D721Med (cell line): ENCODE measurements at places on chromosomes 11 and 22.

DNA sequence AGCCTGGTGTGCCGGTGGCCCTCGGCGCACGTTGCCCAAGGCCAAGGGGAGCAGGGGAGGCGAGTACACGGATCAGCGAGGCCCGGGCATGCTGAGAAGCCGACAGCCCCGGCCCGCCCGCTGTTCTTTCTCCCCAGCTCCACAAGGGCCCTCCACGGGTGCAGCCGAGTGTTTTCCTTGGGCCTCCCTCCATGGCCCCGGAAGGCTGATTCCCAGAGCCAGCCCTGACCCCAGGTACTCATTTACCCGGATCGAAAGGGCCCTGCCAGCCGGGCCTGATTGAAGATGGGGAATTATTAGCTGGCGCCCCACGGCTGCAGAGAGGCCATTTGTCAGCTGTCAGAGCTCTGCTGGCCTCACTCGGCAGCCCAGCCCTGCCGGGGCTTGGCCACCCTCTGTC, 53.1 kb downstream of the WNT7B start:
- no peak for DNase-seq

DNA sequence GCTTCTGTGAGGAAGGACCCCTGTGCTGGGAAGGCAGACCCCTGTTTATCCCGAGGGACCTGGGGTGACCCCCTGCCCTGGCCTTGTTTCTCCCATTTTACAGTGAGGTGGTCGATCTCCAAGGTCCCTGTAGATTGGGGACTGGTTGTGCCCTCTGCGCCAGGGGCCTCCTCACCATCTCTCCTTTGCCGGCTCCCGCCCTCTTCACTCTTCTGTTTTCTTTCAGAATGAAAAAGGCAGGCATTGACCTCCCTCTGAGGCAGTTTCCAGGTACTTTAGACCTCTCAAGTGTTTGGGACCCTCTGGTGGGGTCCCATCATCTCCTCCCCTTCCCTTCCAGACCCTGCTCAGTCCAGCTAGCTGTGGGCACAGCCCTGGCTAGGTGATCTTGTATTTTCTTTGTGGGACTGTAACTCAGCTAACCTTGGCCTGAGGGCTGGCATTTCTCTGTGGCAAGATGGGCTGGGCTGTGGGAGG, 1.5 kb downstream of the SERPINH1 start:
- no peak for DNase-seq

DNA sequence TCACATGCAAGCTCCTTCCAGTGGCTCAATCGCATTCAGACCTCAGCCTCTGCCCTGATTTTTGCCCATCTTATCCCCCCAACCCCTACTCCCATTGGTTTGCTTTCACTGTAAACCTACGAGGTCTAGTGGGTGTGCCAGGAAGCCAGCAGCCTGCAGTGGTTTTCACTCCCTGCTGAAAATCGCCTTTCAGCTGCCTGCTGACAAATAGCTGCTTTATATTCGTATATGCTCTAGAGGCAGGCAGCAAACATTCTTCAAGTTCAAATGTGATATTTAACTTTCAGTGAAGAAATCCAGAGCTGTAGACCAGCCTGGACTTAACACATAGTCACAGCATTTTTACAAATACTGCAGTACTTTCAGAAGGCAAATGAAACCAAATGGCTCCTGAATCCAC, 92.8 kb upstream of the APOA1 start:
- no peak for DNase-seq

DNA sequence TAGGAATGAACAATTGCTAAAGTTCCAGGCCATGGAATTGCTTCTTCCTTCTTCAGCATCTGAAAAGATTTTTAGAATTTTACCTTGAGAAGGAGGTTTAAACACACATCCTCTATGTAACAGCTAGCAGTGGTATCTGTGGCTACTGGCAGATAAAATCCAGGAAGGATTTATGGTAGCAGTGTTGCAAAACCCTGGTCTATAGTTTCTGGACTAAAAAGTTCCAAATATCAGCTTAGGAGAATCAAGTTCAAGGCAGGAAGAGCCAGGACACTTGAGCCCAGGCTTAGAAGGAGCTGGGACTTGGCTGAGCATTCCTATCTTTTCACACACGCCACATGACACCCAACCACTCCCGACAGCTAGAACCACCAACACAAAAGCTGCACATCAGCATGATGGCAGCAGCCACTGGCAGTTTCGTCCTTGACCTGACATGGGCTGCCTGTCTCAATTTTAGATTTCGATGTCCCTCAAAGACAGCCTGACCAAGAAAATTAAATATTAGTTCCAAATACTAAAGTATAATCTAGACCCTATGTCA, 14.1 kb downstream of the LARGE2 start:
- DNase-seq = no peak

- DNase-seq = no peak
Observed at GRCh38 chr22:31870890-31871289, 73.4 kb upstream of the YWHAH start.

GRCh38 chr22:43592476-43592875, 180.7 kb downstream of the MPPED1 start:
- DNase-seq = no peak

- no peak for DNase-seq
Observed at GRCh38 chr11:61616434-61616833, 35.6 kb upstream of the SYT7 start.

- DNase-seq = no peak
Observed at GRCh38 chr11:47137476-47137875, 39.2 kb downstream of the ARFGAP2 start.

DNA sequence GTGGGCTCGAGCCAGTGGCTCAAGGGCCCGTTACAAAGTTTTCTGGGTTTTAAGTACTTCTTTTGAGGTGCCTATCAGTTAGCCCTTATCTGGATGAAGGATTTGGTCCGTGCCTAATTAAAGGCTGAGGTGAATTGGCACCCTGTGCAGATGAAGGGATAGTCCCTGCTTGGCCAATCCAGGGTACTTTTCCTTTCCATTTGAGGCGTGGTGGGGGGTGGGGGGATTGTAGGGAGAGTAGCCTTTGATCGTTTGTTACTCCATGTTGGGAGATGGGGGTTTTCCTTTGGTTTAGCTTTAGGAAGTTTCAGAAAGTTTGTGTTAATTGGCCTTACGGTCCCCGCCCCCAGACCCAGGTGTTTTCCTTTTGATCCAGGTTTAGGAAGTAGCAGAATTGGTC, 170.8 kb downstream of the DDX10 start:
- no peak for DNase-seq

GRCh38 chr11:115500547-115501501, 3.4 kb downstream of the CADM1 start:
- no peak for DNase-seq

DNA sequence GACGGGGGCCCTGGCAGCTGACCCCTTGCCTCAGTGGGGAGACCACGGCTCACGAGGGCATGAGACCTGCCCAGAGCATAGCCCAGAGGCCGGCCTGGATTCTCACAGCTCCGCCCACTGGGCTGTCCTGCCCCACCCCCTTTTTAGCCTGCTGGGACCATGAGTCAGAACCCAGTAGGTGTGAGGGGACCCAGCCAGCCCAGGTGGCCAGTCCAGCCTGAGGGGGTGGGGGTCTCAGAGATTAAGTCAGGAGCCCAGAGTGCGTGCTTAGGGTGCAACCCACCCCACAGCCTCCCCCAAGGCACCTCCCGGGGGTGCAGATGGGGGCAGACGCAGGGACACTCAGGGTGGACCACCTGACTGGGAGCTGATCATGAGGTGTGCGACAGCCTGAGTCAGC, 40.1 kb upstream of the PPARA start:
- no peak for DNase-seq

- no peak for DNase-seq
Observed at GRCh38 chr11:61815790-61816735, 740 bp downstream of the FADS1 start.

DNA sequence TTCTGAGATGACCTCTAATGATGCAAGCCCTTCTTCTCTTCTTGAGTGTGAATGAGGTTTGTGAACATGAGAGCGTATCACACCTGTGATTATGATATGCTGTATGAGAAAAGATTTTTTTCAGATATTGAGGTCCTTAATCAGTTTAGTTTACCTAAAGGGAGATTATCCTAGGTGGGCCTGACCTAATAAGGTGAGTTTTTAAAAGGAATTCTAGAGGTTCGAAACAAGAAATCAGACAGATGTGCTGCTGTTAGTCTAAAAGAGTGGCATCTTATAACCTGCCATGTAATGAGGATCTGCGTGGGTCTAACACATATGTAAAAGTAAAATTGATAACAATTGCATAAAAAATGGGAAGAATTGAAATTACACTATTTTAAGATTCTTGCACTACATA, 33.8 kb downstream of the MSANTD4 start:
- no peak for DNase-seq

DNA sequence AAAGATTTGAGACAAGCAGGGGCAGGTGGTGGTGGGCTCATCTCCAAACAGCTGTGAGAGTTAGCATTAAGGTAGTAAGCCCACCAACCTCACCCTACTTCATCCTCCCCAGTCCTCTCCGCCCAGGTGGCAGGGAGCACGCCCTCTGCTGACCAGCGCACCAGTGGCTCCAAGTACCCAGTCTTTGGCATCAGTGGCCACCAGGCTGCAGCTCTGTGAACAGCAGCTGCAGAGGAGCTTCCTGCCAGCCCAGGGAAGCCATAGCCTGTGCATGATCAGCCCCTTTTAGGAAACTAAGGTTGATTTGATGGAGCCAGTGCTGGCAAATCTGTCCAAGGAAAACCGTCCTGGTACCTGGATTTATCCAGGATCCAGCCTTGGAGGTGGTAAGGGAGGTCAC, 21.7 kb downstream of the CAVIN3 start:
- DNase-seq = no peak

- no peak for DNase-seq
Observed at GRCh38 chr11:33585586-33586209, 114.9 kb downstream of the C11orf91 start.

GRCh38 chr11:103372906-103373305, 263.7 kb downstream of the DYNC2H1 start:
- DNase-seq = no peak

DNA sequence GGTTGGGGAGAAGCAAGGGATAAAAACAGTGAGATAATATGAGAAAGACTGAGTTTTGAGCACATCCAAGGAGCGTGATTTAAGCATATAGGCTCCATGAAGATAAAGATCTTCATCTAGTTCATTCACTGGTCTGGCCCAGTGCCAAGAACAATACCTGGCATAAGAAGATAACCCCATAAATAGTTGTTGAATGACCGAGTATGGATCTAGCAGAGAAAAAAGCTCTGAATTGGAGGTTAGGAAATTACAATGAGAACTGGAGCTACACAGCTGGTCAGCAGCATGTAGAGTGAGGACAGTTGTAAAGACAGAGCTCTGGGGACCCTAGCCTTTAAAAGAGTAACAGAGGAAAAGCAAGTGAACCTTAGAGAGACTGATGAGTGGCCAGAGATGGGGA, 33.0 kb upstream of the PAK1 start:
- DNase-seq = no peak

- DNase-seq = no peak
Observed at GRCh38 chr11:130527636-130528297, 79.3 kb downstream of the ADAMTS15 start.

- DNase-seq = no peak
Observed at GRCh38 chr11:71996946-71997345, 1.8 kb upstream of the IL18BP start.

DNA sequence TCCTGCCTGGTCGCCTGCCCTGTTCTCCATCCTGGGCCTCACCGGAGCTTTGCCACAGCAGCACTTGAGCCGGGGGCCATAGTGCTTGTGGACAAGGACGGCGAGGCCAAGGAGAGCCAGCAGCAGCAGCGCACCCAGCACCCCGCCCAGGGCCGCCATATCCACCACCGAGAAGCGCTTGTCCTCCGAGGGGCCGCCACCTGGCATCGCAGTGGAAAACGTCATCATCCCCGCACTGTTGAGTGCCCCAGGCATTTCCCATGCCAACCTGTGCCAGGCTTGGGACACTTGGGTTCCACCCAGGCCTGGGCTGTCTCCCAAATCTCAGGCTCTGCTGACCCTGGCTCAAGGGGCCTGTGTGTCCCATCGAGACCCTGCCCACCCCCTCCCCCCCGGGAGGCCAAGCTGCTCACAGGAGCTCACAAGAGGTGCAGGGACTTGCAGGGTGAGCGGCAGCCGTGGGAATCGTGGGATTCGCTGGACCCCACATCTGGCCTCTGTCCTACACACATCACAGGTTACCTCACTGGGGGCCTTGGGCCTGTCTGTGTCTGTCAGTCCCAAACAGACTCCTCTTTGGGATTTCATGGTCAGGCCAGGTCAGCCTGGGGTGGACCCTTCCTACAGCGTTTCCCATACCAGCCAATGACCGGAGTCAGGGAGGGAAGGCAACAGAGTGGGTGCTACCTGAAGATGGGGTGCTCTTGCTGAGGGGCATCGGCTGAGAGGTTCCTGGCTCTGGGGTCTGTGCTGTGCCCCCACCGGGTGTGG, 2.3 kb upstream of the IRF7 start:
- DNase-seq = no peak

DNA sequence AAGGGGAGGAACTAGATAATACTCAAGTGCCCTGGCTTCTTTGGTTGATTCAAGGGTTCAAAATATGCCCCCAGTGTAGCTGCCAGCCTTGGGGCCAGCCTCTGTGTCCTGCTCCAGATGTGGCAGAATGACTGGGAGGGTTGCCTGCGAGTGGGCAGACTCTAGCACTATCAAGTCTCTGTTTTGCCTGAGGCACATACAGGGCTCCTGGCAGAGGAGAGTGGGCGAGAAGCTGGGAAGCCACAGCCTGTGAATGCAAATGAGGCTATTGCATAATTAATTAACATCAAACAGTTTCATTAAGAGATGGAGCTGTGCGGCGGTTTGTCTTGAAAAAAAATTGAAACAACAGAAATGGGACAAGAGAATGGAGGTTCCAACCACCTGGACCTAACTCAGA, 50.8 kb downstream of the BUD13 start:
- DNase-seq = no peak
